CD4-positive, alpha-beta T cell treated with Interferon gamma for 1 hour (primary cell): ENCODE measurements at places on chromosomes 7 and 10.

DNA sequence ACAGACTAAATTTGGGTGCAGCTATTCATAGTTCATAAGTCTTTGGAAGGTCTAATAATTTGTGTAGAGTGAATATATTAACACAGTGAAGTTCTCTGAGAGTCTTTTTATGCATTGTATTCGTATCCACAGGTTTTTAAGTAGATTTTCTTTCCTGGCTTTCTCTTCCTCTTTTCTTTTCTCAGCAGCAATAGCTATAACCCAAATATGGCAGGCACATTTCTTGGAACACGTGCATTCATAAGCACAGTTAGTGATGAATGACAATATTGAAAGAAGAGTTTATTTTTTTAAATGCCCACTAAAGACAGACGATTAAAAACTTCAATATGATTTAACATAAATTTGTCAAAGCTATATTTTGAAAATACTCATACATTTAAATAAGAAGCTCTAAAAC, 220.5 kb upstream of the MBL2 start:
- no peak for DNase-seq

GRCh38 chr7:45140827-45141226, 16.8 kb upstream of the RAMP3 start:
- no peak for DNase-seq

GRCh38 chr7:148368562-148368961, 222.0 kb upstream of the C7orf33 start:
- DNase-seq, result no peak

DNA sequence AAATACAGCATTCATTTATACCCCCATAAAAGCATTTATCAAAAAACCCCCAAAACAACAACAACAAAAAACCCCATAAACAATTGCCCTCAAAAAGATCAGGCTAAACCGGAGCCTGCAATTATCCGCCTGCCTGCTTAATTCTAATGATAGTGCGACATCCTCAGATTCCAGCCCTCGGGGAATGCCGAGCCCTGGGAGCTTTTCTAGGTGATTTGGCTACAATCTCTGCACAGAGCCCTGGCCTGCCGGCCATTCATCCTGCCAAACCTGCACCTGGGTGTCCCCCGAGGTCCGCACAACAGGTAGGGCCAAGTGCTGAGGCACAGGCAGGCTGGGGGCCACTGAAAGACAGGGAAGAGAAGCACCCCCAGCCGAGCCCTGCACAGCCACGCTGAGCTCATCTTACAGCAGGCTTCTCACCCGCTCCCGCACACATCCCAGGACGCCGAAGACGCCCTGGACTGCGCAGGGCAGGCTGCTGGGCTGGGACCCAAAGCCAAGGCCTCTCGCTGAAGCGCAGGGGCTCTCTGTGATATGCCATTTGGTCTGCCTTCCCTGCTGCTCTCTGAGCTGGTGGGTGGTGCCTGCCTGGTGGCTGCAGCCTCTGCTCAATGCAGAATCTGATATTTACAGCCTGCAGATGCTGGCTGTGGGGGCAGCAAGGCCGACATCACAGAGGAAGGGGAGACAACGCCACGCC, 57.5 kb downstream of the CAMK2B start:
- DNase-seq, result no peak

DNA sequence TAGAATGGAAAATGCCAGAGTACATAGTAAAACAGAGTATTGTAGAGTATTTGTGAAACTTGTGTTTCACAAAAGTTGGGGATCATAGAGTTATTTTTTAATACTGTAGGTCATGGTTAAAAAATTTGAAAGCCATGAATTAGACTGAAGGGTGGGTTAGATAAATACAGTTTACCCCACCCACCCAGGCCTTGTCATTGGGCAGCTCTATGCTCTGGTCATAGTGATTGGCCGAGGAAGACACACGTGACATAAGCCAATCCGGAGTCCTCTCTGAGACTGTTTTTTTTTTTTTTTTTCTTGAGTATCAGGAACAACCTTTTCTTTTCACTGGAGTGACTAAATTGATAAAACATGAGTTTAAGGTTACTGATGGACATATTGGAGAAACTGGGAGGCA, 33.3 kb upstream of the ORC5 start:
- DNase-seq, result no peak

- no peak for DNase-seq
Measured at GRCh38 chr10:109934958-109935793, 11.9 kb upstream of the XPNPEP1 start.

DNA sequence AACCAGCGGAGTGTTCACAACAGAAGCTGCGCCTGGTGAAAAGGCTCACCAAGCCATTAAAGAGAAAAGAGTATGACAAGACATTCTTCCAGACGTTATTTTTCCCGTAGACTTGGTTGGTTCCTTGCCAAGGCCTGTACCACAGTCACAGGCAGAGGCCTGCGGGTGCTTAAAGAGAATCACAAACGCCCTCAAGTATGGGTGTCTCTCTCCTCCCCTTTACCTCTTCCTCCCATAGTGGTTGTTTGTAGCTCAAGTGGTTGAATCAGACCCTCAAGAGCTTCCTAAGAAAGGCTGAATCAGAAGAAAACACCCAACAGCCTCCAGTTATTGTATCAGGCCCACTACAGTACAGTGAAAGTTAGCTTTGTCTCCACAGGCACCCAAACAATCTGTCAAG, 169.0 kb downstream of the CREB5 start:
- no peak for DNase-seq

- no peak for DNase-seq
Measured at GRCh38 chr7:8037151-8037550, 68.6 kb downstream of the GLCCI1 start.

- no peak for DNase-seq
Measured at GRCh38 chr7:4842319-4843064, 19.3 kb downstream of the PAPOLB start.

DNA sequence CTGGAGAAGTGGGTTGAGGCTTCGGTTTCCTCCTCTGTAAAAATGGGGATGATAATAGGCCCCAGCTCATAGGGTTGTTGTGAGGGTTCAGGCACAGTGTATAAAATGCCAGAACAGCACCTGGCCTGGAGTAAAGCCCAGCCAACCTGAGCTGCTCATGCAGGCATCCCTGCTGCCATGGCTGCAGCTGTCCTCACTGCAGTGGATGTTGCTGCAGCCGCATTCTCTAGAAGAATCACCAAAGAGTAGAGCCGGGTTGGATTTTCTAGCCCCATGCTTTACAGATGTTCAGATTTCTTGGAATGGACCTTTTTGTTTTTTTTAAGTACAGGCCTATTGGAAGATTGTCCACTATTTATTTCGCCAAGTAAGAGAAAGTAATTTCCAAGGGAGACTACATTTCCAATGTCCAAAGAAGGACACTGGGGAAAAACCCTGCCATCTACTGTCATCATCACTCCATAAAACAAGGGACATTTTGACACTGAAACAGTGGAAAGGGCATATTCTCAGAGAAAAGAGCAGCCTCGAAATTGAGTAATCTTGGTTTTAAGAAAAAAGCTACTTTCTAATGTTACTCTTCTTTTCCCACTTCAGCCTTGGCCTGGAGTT, 147.5 kb upstream of the TCF7L2 start:
- DNase-seq, result no peak

DNA sequence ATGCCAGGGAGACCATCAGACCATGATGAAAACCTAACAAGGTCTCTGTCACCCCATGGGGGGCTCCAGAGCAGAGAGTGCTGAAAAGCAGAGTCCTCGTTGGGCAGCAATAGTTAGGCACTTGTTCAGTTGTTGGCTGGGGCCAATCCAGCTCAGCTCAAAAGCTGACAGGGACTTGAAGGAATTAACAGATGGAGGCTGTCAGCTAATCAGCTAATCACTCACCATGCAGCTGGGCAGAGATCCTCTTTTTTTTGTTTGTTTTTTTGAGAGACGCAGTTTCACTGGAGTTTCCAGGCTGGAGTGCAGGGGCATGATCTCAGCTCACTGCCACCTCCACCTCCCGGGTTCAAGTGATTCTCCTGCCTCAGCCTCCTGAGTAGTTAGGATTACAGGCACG, 18.1 kb downstream of the CEP55 start:
- no peak for DNase-seq

DNA sequence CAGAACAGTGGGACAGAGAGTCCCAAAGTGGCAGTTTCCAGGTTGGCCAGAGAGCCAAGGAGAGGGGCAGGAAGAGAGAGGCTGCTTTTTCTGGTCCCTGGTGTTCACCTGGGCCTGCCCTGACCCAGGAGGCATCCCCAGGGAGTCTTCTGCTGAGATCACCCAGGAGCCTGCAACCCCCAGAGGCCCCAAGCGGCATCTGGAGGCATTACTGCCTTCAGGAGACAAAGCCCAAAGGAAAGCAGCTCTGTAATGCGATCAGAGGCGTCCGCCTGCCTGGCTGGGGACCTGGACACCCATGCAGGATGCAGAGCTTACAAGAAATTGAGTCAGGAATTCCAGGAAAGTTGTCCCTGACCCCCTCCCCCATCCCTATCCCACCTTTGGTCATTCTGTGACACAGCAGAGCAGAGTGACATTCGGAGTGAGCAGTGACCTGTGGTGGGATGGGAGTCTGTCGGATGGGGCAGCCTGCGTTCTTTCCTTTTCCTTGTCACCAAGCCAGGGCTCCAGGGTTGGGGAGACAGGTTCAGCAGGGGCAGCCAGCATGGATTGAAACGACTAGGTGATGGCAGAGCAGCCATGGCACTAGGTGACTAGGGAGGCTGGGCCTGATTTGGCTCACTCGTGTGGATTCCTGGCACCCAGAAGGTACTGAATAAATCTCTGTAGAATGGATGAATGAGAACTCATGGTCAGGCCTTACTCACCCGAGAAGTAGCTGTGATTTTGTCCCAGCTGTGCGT, 10.4 kb downstream of the UNC5B start:
- DNase-seq, result no peak
